Adrenal gland (tissue), 19 donors: ENCODE measurements at places on chromosomes 16 and 17. TPM values are rescaled to one million over a fixed set of nuclear protein-coding genes. Genes with fewer than 3 reads are reported as not detected.

GRCh38 chr17:81532490-81533287 lies 4.5 kb downstream of the FSCN2 start:
- H3K27me3 ChIP-seq = peaks cover 26% of the 10 kb centered on the region
- no peak overlapping the region for H3K27ac ChIP-seq
- no peaks in the 10 kb centered on the region for H3K4me1 ChIP-seq

- H3K4me3 ChIP-seq = no peak overlapping the region
- H3K27ac ChIP-seq = no peak overlapping the region
- no peak for DNase-seq
- H3K36me3 ChIP-seq = no peaks in the 10 kb centered on the region
Measured at GRCh38 chr17:48731355-48731754, 2.8 kb upstream of the HOXB13 start.

DNA sequence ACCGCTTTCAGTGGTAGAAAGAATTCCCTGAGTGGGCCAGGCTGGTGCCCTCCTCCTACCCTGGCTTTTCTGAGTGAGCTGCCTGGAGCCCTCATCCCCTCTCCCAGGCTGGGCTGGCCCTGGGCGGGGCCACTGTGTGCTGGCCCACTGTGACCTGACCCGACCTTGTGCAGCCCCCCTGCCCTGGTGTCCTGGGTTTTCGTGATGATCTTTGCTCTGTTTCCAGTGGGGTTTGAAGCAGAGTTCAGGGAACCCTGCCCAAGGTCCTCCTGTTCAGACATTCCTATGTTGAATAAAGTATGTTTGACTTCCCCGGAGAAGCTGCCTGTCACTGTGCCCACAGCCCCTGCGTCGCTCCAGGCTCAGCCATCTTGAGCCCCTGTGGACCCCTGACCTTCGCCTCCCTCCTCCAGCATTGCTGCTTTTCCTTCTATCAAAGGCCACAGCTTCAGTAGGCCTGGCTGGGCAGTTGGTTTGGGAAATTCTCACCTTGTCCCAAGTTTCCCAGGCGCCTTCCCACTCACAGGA lies 13.7 kb upstream of the NAGLU start:
- no peaks in the 10 kb centered on the region for H3K36me3 ChIP-seq
- H3K27me3 ChIP-seq = no peaks in the 10 kb centered on the region
- peaks cover 92% of the 10 kb centered on the region for H3K4me1 ChIP-seq
- DNase-seq = peak; percentile 70
- peak overlapping the region; percentile 65 for H3K27ac ChIP-seq

DNA sequence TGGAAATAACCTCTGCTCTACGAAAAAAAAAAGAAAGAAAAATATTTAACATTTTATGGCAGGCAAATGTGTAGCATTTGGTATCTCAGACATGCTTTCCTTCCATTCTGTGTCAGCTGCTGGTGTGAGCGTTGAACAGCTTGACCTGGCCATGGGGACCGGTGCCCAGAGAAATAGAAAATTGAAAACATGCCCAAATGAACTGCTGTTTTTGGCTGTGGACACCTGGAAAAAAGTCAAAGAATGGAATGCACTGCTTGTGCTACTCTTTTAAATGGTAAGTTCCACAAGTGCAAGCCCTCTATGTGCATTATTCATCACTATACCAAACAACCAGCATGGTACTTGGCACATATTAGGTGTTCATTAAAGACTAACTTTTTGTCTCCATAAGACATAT lies 127.2 kb downstream of the CDH8 start:
- no peak overlapping the region for H3K4me3 ChIP-seq
- H3K4me1 ChIP-seq = no peaks in the 10 kb centered on the region
- H3K36me3 ChIP-seq = no peaks in the 10 kb centered on the region
- no peak for DNase-seq

DNA sequence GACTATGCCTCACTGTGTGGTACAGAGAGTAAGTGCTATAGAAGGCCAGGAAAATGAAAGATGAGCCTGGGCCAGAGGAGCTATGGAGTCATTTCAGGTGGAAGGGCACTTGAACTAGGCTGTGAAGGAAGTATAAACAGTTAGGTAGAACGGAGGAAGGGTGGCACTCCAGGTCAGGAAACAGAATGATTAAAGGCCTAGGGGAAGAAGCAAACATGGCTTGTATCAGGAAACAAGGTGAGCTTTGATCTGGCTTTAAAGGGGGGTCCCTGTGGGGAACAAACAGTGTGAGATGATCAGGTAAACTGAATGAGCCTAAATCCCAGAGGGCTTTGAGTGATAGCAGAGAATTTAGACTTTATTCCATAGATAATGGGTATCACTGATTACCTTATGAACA lies 16.9 kb downstream of the MAP3K3 start:
- H3K27ac ChIP-seq = no peak overlapping the region
- no peak overlapping the region for H3K4me3 ChIP-seq
- H3K36me3 ChIP-seq = peaks cover 21% of the 10 kb centered on the region
- DNase-seq = no peak
- no peaks in the 10 kb centered on the region for H3K27me3 ChIP-seq

DNA sequence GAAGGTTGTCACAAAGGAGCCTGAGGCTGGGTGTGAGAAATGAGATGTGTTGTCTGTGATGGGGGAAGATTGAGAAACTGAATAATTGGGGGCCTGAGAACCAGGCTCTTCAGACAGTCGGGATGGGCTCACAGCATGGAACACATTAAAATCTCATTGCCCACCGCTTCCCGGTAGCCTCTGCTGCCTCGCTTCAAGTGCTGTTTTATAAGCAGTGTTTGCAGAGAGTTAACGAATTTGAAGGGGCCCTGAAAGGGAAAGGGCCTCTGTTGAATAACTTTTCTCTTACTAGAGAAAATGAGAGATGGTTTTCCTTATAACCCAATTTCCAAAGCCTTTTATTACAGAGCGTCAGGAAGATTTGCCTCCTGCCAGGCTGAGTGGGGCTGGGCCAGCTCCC lies 258.8 kb upstream of the ASIC2 start:
- DNase-seq = no peak
- H3K27ac ChIP-seq = no peak overlapping the region
- H3K4me3 ChIP-seq = no peak overlapping the region
- H3K4me1 ChIP-seq = no peaks in the 10 kb centered on the region

GRCh38 chr16:11218604-11218962 lies 37.4 kb downstream of the SOCS1 start:
- H3K27ac ChIP-seq = no peak overlapping the region
- H3K36me3 ChIP-seq = no peaks in the 10 kb centered on the region
- no peaks in the 10 kb centered on the region for H3K4me1 ChIP-seq
- DNase-seq = no peak

- peak within 1 kb of the TSS; percentile 95 for H3K27ac ChIP-seq
- H3K4me1 ChIP-seq = peaks cover 21% of the 10 kb centered on the region
- peak; percentile 95 for DNase-seq
Measured at GRCh38 chr17:1649844-1650501, at the start of gene RILP. TSS of gene RILP (minus strand) at chr17:1649866. CDS start at chr17:1649804, 62 bp downstream.

DNA sequence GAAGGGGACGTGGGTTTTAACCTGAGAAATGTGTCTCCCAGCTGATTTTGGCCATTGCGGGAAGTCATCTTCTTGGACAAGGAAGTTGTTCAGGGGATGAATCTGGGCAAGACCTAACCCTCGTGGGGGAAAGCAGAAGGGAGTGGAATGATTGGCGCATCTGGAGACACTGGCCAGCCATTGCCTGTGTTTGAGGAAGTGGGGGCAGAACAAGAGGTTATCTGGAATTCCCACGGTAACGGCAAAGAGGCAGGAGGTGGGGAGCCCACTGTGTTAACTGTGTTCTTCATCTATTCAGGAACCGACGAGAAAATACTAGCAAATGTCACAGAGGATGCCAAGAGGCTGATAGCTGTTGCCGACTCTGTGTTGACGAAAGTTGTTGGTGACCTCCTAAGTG lies 66.9 kb downstream of the RNF213 start:
- no peak overlapping the region for H3K27ac ChIP-seq
- no peaks in the 10 kb centered on the region for H3K4me1 ChIP-seq
- DNase-seq = no peak
- H3K4me3 ChIP-seq = no peak overlapping the region
- H3K36me3 ChIP-seq = peaks cover 86% of the 10 kb centered on the region

GRCh38 chr17:76151896-76152454 lies 10.9 kb upstream of the FOXJ1 start:
- DNase-seq = no peak

The TBX4 gene
- polyA plus RNA-seq = 0.03 TPM
